NCI-H774 (cell line): ENCODE measurements at places on chromosomes 6 and 20.

DNA sequence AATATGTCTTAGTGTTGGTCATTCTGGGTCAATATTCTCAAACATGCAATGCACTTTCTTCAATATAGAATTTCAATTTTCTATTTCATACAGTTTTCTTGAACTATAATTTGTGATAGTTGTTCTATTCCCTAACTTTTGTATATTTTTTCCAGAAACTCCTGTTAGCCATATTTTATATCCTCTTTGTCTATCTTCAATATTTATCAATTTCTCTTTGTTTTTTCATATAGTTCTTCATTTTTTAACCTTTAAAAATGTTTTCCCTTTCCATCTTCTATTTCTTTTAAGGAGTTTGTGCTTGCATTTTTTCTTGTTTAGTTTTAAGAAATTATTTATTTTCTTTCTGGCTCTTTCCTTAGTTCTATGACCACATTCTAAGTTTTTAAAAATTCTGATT, 42.0 kb upstream of the MBOAT1 start:
- DNase-seq: no peak

GRCh38 chr6:37110500-37111461, 59.2 kb upstream of the PIM1 start:
- no peak for DNase-seq

DNA sequence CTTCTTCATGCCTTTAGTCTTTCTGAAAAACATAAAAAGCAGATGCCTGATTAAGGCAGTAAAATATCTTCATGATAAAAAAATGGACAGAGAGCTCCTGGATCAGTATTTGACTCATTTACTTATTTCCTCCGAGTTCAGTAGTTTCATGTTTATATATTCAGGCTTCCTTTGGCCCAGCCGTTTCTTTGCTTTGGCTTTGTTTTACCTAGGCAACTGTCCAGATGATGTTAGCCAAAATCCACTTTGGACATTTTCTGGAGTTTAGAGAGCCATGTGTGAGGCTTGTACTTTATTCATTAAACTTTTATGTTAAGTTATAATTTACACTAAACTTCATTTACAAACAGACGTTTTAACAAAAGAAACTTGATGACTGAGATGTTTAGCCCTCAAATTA, 307.1 kb upstream of the RSPO3 start:
- no peak for DNase-seq

- DNase-seq: no peak
These were observed 31.6 kb upstream of the PXDC1 start for GRCh38 chr6:3782876-3783832.

DNA sequence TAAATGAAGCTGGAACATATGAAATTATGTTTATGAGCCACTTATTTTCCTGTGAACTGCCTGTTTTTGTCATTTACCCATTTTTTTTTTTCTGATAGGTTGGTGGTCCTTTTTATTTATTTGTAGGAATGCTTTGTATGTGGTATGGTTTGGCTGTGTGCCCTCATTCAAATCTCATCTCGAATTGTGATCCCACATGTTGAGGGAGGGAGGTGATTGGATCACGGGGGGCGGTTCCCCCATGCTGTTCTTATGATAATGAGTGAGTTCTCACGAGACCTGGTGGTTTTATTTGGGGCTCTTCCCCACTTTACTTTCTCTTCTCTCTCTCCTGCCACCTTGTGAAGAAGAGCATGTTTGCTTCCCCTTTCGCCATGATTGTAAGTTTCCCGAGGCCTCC, 77.3 kb downstream of the CDH26 start:
- DNase-seq: no peak

DNA sequence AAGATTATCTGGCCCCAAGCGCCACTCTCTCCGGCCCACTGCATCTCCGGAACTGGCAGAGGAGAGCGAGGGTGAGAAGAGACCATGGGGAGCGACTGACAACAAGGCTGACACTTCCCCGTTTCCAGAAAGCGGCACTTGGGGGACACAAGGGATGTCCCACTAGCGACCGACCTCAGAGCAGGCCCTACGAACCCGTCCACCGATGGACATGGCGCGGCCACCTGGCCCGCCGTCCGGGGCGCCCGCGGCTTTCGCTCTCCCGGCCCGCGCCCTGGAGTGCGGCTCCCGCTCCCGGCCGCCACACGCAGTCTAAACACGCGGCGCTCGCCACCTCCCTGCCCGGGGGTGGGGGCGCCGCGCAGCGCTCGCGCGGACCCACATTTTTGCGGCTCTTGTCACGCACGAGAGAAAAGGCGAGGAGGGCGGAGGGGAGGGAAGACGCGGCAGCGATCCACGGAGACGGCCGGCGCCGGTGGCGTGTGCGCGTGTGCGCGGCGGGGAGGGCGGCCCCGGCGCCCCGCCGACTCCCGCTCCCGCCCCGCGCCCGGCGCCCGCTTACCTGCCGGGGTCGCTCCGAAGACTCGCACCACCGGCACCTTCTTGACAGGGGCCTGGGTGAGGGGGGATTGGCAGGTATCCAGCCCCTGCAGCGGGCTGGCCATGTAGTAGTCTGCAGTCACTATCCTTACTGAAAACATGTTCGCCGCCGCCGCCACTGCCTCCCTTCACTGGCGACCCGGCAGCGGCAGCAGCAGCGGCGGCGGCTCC, 645 bp downstream of the REV3L start:
- peak; percentile 81 for DNase-seq

DNA sequence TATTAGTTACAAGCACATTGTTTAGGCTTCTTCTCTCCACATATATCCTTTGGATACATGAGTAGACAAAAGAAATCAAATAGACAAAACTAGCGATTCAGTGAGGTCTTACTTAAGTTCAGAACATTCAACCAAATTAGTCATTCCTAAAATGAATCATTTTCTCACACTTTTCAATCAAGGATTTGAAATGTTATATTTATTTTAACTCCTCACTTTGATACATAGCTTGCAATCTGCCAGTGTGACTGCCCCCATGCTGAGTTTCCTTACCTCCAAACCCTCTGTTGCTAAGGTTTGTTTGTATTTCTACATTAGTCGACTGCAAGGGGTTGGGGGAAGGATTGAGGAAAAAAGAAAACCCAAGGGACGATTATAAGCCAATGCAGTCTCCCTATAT, 3.5 kb upstream of the MOXD1 start:
- no peak for DNase-seq

DNA sequence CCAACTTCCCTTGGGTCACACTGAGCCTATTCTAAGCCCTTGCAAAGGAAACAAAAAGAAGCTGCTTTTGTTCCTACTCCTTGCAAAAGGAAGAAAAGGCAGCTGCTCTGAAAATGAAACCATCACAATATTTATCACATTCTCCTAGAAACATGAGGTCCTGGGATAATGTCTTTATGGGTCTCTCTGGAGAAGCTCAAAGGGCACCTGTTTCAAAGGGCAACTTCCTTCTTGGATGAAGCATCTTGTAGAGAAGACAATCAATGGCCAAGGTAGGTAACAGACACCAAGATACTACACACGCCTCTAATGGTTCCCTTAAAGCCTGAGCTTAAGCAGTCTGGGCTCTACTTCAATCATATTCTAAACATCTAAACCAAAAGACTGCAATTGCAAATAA, 10.4 kb downstream of the ELOVL5 start:
- DNase-seq: no peak

- no peak for DNase-seq
These were observed 1.3 kb downstream of the DUSP15 start for GRCh38 chr20:31868853-31869672.

GRCh38 chr20:58440021-58440767, 51.2 kb downstream of the VAPB start:
- no peak for DNase-seq

GRCh38 chr6:92763274-92763584, 656.1 kb downstream of the EPHA7 start:
- DNase-seq: no peak

GRCh38 chr6:15444081-15444731, 198.3 kb downstream of the JARID2 start:
- no peak for DNase-seq

DNA sequence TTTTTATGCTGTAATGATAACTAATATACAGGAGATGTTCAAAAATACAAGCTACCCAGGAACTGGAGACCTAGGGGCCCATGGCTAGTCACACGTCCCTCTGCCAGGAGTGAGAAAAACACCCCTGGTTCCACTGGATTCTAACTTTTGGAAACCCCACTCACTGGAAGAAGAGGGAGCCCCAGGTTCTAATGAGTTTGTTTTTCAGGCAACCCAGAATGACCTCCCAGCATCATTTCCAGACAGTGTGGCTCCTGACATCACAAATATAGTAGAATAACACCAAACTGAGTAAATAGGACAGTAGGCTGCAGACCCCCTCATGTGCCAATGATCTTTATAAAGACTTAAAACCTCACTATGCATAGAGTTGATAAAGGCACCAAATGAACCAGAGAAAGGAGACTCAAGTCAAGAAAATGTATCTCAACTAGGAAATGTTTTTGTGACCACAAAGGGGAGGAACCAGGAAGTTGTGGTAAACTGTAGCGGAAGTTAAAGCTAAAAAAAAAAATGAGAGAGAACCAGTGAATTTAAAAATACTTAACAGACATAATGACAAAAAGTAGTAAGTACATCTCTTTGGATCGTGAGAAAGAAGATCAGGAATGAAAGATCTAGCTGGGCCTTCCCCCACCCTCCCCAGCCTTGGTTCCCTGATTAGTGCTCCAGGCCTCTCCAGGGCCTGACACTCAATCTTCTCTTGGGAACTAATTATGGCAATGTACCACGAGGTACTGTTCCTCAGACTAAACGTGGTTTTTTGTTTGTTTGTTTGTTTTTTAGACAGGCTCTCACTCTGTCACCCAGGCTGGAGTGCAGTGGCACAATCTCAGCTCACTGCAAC, 19.8 kb downstream of the HLA-E start:
- no peak for DNase-seq

DNA sequence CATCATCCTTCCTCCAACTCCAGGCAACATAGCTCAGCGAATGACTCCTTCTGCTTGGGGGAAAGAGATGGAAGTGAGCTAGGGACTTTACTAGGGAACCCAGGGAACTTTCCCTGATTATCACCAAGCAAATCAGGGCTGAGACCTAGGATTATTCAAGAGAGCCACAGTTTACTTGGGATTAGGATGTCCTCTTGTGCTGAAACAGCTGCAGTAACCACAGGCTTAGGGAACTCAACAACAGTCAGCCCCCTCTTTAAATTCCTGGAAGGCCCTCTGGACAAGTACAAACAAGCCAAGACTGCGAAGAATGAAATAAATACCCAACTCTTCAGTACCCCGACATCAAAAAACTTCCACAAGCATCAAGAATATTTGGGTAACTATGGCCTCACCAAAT, 700.9 kb downstream of the COL12A1 start:
- DNase-seq: no peak

DNA sequence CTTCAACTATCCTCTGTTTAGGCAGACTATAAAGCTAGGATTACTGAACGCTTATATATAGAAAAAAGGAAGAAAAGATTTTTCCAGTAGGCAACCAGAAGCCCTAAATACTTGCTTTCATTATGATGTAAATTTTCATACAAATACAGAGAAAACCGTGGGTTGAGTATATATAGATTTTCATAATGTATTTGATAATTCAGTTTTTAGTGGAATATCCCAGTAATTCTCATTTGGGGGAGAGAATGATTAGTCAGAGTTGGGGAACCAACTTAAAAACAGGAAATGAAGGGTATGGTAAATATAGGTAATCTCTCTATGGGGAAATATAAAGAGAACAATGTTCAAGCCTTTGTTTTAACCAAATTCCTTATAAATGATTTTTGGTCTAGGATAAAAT, 154.0 kb upstream of the CITED2 start:
- no peak for DNase-seq

- peak; percentile 30 for DNase-seq
These were observed 11.5 kb upstream of the TMC2 start for GRCh38 chr20:2524709-2525506.

- DNase-seq: no peak
These were observed 34.0 kb downstream of the ELOVL4 start for GRCh38 chr6:79913369-79913768.

GRCh38 chr20:51434580-51435247, 107.8 kb downstream of the NFATC2 start:
- DNase-seq: no peak

GRCh38 chr6:133804265-133804664, 84.6 kb upstream of the TCF21 start:
- DNase-seq: no peak

- no peak for DNase-seq
These were observed 82.1 kb upstream of the FABP7 start for GRCh38 chr6:122697458-122697857.

- DNase-seq: no peak
These were observed 53.8 kb upstream of the POLR1H start for GRCh38 chr6:30007132-30007764.

DNA sequence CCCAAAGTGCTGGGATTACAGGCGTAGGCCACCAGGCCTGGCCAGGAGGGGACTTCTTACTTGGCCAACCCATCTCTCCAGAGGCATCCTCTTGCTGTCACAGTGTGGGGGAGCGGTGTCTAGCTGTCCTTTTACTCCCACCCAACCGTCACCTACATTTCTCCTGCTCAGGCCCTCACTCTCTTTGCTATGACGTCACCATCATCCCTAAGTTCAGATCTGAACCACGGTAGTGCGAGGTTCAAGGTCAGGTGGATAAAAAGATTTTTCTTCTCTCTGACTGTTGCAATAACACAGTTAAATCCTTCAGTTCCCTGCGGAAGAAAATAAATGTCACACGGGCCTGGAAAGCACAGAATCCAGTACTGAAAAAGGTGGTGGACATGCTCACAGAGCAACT, 7.3 kb upstream of the RAET1L start:
- DNase-seq: no peak

- no peak for DNase-seq
These were observed 58.2 kb downstream of the SPACA1 start for GRCh38 chr6:88105741-88106340.

DNA sequence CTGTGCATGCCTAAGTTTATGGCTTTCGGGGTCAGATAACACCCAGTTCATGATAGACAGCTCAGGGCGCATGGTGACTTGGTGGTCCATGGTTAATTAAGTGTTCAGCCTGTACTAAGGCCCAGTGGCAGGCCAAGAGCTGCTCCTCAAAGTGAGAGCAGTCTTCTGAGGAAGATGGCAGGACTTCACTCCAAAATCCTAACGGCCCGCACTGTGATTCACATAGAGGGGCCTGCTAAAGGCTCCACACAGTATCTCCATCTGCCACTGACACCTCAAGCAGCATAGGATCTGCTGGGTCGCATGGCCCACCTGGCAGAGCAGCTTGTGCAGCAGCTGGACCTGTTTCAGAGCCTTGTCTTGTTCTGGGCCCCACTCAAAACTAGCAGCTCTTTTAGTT, 10.6 kb upstream of the CST7 start:
- no peak for DNase-seq
